ENCODE measurements at places on chromosomes 11 and 22. TPM values are rescaled to one million over a fixed set of nuclear protein-coding genes. Genes with fewer than 3 reads are reported as not detected.

DNA sequence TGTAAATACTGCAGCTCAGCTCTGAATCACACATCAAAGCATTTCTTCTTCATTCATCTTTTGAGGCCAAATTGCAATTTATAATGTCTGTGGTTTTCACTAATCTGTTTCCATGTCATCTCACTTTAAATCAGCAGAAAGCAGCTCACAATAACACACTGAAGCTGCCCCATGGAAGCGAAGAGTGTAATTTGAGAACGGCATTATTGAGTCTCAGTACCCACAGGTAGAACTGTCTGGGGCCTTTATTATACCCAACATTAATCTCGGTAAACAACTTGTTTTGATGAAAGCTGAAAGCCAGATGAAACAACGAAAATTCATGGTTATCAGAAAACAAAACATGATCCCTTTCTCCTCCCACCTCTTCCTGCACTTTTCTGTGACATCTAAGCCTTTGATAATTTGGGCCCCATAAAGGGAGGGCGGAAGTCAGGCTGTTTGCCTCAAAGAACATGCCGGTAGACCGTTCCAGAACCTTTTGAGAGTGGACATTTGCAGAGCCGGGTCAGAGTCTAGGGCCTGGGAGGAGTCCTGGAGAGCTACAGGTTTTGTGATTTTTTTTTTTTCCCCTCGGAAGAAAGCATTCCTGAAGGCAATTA lies 68.2 kb upstream of the SESN3 start:
- DNase-seq = no peak

The NRXN2 gene
- total RNA-seq = 6.6 TPM

DNA sequence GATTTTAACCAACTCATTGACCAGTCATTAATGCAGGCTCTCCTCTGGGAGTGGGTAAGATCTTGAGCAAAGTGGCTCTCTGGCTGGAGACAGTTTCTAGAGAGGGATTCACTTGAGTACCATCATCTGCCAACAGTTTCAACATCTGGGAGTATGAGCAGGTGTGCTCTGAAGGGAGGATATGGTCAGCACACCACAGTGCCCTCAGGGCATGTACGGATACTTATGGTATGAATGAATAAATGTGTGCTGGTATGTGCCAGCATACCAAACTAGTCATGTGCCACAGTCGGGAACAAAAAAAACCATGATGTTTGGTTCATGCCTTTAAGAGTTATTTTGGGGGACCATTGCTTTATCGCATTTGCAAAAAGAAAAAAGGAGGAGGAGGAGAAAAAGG lies 1197.5 kb upstream of the TENM4 start:
- no peak for DNase-seq

DNA sequence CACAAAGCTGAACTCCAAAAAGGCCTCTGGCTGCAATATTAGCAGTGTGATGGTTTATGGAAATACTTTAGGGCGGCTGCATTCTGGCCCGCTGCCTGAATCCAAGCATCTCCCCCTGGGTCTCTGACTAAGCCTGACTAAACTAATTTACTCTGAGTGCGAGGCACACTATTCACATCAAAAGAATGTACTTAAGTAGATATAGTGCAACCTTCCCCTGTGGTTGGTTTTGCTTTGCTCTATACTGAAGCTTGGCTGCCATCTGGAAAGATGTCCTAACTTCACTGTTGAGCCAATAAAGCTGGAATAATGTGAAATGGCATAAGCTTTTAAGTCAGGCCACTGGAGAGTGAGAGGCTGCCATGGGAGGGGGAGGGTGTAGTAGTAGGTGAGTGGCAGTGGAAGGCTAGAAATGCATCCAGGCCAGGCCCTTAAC lies 321.6 kb downstream of the AASDHPPT start:
- peak; percentile 55 for DNase-seq

DNA sequence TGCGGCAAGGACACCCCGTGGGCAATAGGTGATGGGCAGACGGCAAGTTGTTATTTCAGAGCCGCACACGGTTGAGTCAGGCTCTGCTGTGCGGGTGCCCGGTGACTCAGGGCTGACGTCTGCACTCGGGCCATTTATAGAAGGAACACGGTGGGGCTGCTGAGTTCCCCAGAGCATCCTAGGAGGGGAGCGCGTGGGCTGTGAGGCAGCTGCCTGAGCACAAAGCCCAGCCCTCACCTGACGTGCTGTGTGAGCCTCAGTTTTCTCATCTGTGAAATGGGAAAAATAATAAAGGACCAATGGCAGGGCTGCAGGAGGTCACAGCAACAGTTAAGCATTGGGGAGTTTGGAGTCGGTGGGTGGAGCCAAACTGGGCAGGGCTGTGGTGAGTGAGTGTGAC lies 11.3 kb upstream of the RHOD start:
- DNase-seq = no peak

- DNase-seq = no peak
Observed at GRCh38 chr11:64265176-64266160, 14.1 kb downstream of the PLCB3 start.

DNA sequence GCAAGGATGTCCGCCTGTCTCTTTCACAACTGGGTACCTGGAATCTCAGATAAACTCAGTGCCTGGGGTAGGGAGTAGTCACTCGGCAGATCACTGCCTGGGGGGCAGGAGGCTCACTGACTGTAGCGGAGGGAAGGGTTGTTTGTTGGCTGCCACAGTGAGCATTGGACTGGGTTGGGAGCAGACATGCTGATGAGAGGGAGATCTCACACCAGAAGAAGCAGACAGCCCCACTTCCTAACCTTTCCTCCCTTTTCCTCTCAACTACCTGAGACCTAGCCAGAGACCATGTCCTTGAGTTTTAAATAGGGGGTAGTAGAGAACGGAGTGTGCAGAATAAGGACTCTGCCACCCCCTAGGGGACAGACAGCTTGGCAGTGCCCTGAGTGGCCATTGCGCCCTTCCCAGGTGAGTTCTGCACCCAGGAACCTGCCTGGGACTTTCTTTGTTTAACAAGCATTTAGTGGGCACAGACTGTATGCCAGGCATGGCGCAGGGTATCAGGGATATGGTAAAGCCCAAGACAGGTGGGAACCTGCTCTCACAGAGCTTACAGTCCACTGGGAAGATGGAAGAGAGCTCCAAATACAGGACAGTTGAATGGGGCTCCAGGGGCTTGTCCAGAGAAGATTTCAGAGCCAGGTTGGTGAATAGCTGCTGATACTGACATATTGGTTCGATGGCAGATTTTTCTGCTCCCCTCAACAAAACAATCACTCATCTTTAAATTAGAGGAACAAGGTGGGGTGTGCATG lies 115.7 kb upstream of the NNMT start:
- DNase-seq = peak; percentile 57

DNA sequence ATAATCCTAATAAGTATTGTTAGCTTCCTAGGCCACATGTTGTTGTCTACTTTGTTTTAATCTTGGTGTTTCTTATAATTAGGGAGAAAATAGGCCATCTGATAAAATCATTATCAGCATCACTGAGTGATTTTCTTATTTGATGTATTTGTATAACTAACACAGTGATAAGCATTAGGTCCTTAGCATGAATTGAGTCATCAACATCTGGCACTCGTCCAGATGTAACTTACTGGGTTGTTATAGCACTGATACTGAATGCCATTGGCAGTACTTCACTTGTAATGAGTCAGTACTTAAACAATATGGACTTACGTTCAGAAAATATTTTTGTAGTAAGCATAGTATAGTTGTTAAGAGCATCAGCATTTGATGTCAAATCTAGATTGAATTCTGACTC lies 16.2 kb downstream of the API5 start:
- no peak for DNase-seq

DNA sequence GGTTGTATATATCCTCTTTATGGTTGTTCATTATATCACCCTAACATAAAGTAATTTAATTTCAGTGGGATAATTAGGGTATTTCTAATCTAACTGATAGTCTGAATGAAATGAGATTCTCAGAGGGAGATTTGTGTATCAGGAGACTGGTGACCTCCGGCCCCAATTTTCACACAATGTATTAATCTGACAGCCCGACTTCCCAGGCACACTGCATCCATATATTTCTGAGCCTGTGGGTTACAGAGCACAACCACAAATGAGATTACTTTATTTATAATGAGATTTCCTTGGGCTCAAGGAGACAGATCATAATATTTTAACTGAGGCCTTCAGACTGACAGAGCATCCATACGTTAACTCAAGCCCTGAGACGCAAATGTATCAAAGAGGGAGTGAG lies 125.9 kb downstream of the RCN1 start:
- DNase-seq = no peak

- DNase-seq = no peak
Observed at GRCh38 chr11:77211594-77212251, 83.7 kb downstream of the MYO7A start.

GRCh38 chr11:15815246-15816195 lies 540.8 kb downstream of the SOX6 start:
- no peak for DNase-seq

DNA sequence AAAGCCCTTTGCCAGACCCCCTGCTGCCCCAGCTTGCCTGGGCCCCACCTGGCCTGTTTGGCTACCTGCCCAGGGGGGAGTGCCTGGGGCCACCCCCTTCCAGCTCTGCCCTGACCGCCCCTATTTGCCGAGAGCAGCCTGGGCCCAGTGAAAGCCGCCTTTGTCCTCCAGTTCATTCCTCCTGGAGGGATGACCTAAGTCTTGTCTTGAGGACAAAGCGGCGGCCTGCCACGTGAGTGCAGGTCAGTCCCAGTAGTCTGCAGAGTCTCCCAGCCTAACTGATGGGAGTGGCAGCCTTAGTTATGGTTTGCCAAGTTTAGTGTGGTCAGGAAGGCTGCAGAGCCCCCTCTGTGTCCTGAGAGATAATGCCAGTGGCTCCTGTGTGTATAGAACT lies 115.9 kb upstream of the CRYBB3 start:
- DNase-seq = no peak

The SMC1B gene
- total RNA-seq = not detected

DNA sequence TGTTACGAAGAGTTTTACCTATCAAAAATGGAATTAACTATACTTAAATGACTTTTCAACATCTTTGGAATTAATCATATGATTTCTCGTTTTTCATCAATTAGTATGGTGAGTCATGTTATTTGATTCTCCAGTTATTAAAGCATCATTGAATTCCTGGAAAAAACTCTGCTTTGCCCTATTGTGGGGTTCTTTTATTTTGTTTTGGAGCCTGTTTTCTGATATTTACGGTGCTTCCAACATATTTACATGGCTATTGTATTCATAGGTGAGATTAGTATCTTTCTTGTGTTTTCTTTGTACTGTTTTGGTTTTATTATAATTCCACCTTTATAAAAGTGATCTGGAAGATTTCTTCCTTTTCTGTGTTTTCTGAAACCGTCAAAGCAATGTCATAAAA lies 902.7 kb downstream of the TBC1D22A start:
- no peak for DNase-seq
